ENCODE measurements at places on chromosomes 7 and 10. TPM values are rescaled to one million over a fixed set of nuclear protein-coding genes. Genes with fewer than 3 reads are reported as not detected.

HOXA11 gene
- total RNA-seq: 26.6 TPM

- DNase-seq: no peak
- H3K27me3 ChIP-seq: peaks cover 39% of the 10 kb centered on the region
- H3K27ac ChIP-seq: no peak overlapping the region
- H3K4me1 ChIP-seq: no peaks in the 10 kb centered on the region
- H3K4me3 ChIP-seq: no peak overlapping the region
These were observed 431.6 kb upstream of the GALNT17 start for GRCh38 chr7:70700055-70700940.

DNA sequence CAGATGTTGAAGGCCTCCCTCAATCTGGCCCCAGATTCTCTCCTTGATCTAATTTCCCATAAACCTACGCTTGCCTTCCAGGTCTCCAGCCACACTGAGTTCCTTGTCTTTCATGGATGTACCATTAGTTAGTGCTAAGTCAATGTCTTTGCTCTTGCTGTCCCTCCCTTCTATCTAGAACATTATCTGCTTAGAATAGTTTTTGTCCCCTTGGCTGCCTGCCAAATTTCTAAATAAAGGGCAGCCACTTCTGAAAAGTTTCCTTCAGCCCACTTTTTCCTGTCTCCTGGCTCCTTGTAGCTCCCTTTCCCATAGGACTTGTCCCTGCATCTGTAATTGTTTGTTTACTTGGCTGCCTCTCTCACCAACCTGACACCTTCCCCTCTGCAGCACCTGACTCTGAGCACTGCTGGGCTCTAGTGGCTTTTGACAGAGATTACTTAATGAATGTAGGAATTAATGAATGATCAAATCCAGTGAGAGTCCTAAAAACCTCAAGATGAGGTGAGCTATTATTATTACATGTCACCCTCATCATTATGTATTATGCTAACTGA, 58.3 kb downstream of the CXCL12 start:
- H3K27ac ChIP-seq: no peak overlapping the region
- H3K4me1 ChIP-seq: peaks cover 11% of the 10 kb centered on the region
- H3K36me3 ChIP-seq: no peaks in the 10 kb centered on the region
- no peak overlapping the region for H3K4me3 ChIP-seq
- H3K27me3 ChIP-seq: no peaks in the 10 kb centered on the region
- DNase-seq: no peak

DNA sequence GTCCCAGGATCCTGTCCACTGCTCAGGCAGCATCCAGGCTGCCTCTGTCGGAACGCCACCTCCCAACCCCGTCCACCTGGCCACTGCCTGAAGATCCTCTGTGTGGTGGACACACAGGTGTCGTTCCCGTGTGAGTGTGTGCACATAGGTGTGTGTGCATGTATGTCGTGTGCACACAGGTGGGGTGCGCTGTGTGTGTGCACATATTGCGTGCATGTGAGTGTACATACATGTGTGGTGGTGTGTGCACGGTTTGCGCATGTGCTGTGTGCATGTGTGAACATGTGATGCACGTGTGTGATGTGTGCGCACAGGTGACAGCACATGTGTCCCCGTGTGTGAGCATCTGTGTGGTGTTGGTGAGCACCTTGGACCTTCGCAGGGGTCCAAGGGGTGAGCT, 7.1 kb downstream of the TMEM184A start:
- no peak for DNase-seq
- H3K27me3 ChIP-seq: no peaks in the 10 kb centered on the region
- no peaks in the 10 kb centered on the region for H3K4me1 ChIP-seq

GRCh38 chr7:139490130-139490529, 6.7 kb upstream of the KLRG2 start:
- no peaks in the 10 kb centered on the region for H3K36me3 ChIP-seq
- peak; percentile 26 for DNase-seq
- H3K4me1 ChIP-seq: no peaks in the 10 kb centered on the region
- H3K27ac ChIP-seq: no peak overlapping the region

DNA sequence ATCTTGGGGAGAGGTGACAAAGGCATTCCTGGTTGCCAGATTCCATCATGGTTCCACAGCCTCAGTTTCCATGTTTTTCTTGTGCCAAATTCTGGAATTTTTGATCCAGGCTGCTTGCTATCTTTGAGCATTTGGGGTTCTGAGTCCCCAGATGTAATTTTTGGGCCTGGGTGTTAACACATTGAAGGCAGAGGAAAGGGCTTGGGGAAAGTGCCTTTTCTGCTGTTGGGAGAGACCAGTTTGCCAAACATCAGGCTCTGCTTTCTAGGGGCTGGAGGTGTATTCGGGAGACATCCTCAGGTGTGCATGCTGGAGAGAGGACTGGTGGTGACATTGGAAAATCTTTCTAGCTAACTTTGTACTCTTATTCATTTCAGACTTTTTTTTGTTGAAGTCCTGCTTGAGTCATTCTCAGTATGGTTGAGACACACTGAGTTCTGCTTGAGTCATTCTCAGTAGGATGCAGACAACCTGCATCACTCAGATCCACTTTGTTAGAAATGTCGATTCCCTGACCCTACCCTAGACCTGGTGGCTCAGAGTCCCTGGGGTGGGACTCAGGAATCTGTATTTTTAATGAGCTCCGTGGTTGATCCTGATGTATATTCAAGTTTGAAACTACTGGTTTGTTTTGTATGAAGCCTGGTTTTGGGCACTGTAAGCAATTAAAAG, 101.0 kb downstream of the LRMDA start:
- peak overlapping the region; percentile 85 for H3K27ac ChIP-seq
- H3K27me3 ChIP-seq: no peaks in the 10 kb centered on the region
- H3K36me3 ChIP-seq: no peaks in the 10 kb centered on the region
- DNase-seq: peak; percentile 97
- H3K4me3 ChIP-seq: peak overlapping the region; percentile 8
- peaks cover 41% of the 10 kb centered on the region for H3K4me1 ChIP-seq

- DNase-seq: no peak
- H3K4me3 ChIP-seq: no peak overlapping the region
- no peaks in the 10 kb centered on the region for H3K27me3 ChIP-seq
- 0 out of 2 replicates have a peak, but pooled peaks cover 4% of the 10 kb centered on the region for H3K4me1 ChIP-seq
- H3K27ac ChIP-seq: no peak overlapping the region
- H3K36me3 ChIP-seq: no peaks in the 10 kb centered on the region
These were observed 53.0 kb downstream of the PDZD8 start for GRCh38 chr10:117322260-117322659.

DNA sequence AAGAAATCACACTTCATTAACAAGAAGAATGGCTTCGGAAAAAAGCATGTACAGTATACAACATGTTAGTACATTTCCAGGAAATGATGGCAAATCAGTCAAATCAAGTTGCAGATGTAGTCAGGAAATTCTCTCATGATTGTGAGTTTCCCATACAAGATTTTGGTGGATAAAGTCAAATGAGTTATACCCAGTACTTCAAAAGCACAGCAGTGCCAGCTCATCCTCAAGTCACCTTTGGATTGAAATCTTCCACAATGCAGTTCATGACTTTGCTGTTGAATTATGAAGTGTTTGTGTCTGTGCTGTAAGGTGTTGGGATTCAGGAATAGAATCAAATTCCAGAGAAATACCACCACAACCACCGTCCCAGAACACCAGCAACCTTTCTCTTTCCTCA, 301.3 kb upstream of the BMPER start:
- no peak overlapping the region for H3K27ac ChIP-seq
- H3K4me1 ChIP-seq: no peaks in the 10 kb centered on the region
- no peaks in the 10 kb centered on the region for H3K27me3 ChIP-seq
- H3K4me3 ChIP-seq: no peak overlapping the region

DNA sequence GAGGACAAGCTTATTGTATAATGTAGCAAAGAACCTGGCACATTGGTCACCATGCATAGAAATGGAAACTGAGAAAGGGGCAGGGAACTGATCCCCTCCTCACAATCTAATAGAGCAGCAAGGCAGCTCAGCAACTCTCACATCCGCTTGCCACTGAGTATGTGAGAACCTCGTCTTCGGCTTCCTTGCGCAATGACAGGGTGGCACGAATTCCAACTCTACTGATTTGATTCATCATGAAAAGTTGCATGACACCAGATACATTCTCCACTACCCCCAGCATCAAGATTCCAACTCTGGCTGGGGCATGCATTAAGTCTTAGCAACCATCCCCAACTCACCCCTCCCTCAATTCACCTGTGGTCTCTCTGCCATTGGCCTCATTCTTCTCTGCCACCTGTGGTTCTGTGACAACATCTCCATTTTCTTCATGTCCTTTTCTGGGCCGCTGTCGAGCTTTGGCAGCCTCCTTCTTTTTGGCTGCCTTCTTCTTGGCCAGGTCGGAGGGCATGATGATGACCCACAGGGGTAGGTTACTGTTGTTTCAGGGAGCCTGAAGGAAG, 976 bp downstream of the ABCF2 start:
- peaks cover 26% of the 10 kb centered on the region for H3K4me1 ChIP-seq
- H3K27ac ChIP-seq: no peak overlapping the region
- no peaks in the 10 kb centered on the region for H3K27me3 ChIP-seq

SNX10 gene
- total RNA-seq: 7.9 TPM

C10orf67 gene
- total RNA-seq: 0.15 TPM

GRCh38 chr10:91907033-91907594, 2.2 kb downstream of the FGFBP3 start:
- H3K4me1 ChIP-seq: peaks cover 23% of the 10 kb centered on the region
- no peak overlapping the region for H3K27ac ChIP-seq
- H3K4me3 ChIP-seq: peak overlapping the region; percentile 90
- H3K27me3 ChIP-seq: no peaks in the 10 kb centered on the region
- H3K36me3 ChIP-seq: no peaks in the 10 kb centered on the region

- peaks cover 31% of the 10 kb centered on the region for H3K4me1 ChIP-seq
- peak; percentile 75 for DNase-seq
- H3K27me3 ChIP-seq: no peaks in the 10 kb centered on the region
- peak overlapping the region; percentile 7 for H3K4me3 ChIP-seq
- peak overlapping the region; percentile 95 for H3K27ac ChIP-seq
- no peaks in the 10 kb centered on the region for H3K36me3 ChIP-seq
These were observed 283.4 kb downstream of the CCDC3 start for GRCh38 chr10:12717981-12718707.

TFR2 gene
- not detected for total RNA-seq

DNA sequence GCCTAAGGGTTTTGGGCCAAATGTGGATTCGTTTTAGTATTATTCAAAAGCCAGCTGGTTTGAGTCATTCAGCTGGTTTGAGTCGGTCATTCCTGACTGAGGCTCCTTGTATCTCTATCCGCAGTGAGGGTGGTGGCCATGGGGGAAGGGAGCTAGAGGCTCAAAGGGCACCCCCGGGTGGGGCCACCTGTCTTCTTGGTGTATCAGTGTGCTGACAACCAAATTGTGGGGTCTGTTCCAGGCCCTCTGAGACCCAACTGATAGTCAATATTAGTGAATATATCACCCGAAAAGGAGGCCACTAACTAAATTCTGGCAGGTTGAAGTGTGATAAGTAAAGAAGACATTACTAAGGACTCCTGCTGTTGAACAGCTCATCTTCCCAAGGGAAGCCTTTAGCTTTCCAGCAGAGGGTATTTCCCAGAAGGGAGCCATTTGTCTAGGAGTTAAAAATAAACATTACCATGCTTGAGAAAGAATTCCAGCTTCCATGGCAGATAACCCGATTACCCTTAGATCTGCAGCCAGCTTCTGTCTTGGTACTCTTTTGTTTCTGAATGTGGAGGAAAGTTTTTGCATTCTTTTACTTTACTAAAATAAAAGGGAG, 29.9 kb upstream of the DDX50 start:
- no peaks in the 10 kb centered on the region for H3K36me3 ChIP-seq
- no peaks in the 10 kb centered on the region for H3K27me3 ChIP-seq
- H3K27ac ChIP-seq: no peak overlapping the region
- no peak for DNase-seq
- no peak overlapping the region for H3K4me3 ChIP-seq

HKDC1 gene
- total RNA-seq: 0.44 TPM

CNNM1 gene
- 3.3 TPM for total RNA-seq

GRCh38 chr10:47339186-47339735, 8.9 kb upstream of the RBP3 start:
- no peaks in the 10 kb centered on the region for H3K4me1 ChIP-seq
- H3K27me3 ChIP-seq: peaks cover 3% of the 10 kb centered on the region
- no peak overlapping the region for H3K4me3 ChIP-seq
- DNase-seq: no peak
- H3K36me3 ChIP-seq: no peaks in the 10 kb centered on the region
- H3K27ac ChIP-seq: no peak overlapping the region

WEE2 gene
- not detected for total RNA-seq

GRCh38 chr7:66221442-66221841, 16.3 kb downstream of the TPST1 start:
- H3K27ac ChIP-seq: no peak overlapping the region
- no peak overlapping the region for H3K4me3 ChIP-seq
- no peaks in the 10 kb centered on the region for H3K36me3 ChIP-seq
- no peaks in the 10 kb centered on the region for H3K4me1 ChIP-seq

- no peak for DNase-seq
- no peak overlapping the region for H3K27ac ChIP-seq
- H3K4me1 ChIP-seq: no peaks in the 10 kb centered on the region
- no peaks in the 10 kb centered on the region for H3K36me3 ChIP-seq
These were observed 86.5 kb downstream of the TMEM178B start for GRCh38 chr7:141160246-141160860.

TRPV5 gene
- not detected for total RNA-seq

COX19 gene
- total RNA-seq: 12.4 TPM

- no peaks in the 10 kb centered on the region for H3K36me3 ChIP-seq
- no peaks in the 10 kb centered on the region for H3K4me1 ChIP-seq
- H3K27me3 ChIP-seq: no peaks in the 10 kb centered on the region
- no peak overlapping the region for H3K27ac ChIP-seq
These were observed 126.3 kb downstream of the CACNA2D1 start for GRCh38 chr7:82317257-82317721.

SEC23IP gene
- total RNA-seq: 39.3 TPM
